A673 (cell line): ENCODE measurements at places on chromosomes 5 and 9. TPM values are rescaled to one million over a fixed set of nuclear protein-coding genes. Genes with fewer than 3 reads are reported as not detected.

DNA sequence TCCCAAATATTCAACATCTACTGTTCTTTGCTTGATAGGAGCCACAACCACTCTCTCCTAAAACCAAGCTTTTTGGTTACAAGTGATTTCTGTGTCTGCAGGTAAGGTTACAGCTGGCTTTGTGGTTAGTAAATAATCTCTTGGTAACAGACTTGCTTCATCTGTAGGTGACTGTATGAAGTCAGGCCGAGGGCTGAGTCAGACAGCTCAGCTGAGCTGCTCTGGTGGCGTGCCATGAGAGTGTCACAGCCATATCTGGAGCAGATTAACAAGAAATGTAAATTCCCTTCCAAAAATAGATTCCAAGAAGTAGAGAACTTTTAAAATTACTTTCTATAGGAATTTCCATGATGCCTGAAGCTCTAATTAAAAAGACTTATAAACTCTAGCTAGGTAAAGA is 23.7 kb upstream of the TAS2R1 start:
- DNase-seq: no peak

DNA sequence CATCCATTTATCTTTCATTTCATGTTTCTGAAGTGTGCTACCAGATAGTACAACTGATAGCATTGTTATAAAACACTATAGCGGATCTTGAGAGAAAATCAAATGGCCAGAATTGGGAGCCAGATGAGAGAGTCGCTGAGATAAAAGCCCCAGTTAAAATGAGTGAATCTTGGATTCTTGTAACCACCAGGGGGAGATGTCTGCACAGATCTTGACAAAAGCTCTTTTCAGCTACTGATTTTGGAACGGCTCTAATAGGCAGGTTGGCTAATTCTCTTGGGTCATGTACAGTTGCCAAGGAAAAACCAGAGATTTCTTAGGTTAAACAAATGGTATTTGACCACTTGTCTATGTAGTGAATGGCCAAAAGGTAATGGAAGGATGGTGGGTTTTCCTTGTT is 21.7 kb downstream of the F2RL2 start:
- peak; percentile 85 for DNase-seq

GRCh38 chr5:173858670-173859407 is 29.3 kb upstream of the CPEB4 start:
- no peak for DNase-seq

DNA sequence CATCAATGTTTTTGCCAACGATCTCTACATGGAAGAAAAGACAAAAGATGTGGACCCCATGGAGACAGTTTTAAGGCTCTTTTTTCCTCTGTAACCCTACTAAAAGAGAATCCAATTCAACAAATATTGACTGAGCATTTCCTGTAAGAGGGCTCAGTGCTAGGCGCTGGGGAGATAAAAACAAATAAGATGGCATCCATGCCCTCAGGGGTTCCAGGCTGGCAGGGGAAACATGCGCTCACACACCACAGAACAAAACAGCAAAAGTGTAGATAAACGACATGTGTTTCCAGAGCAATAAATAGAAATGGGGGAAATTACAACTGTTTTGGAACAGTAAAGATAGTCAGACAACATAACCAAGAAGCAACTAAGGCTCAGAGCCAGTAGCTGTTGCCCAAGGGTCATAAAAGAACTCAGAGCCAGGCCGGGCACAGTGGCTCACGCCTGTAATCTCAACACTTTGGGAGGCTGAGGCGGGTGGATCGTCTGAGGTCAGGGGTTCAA is 25.2 kb downstream of the ZNF608 start:
- DNase-seq: no peak

DNA sequence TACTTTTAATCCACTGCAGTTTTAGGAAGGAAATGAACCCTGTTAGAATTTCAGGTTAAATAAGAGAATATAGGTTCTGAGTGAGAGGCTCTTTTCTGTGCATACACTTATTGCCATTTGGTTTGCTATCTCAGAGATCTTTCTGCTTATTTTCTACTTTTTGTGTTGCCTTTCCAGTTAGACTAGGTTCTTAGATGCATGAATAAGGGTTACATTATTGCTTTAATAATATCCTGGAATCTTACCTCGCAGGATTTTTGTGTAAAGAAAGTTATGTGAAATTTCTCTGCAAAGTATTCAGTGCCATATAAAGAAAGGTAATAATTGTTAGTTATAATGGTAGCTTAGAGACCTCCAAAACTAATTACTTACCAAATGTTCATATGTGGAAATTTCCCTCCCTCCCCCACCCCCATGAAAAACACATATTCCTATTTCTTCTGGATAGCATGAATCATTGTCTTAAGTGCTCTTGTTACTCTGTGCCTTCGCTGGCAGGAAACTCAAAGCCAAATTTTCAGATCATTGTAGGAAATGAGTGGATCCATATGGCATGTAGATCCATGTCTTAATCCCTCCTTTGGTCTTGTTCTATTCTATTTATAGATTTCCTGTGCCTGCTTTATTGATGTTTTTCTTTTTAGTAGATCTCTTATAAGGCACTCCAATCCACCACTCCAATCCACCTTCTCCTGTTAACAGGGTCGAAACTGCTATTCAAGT is 2.7 kb upstream of the APBA1 start:
- peak; percentile 64 for DNase-seq

DNA sequence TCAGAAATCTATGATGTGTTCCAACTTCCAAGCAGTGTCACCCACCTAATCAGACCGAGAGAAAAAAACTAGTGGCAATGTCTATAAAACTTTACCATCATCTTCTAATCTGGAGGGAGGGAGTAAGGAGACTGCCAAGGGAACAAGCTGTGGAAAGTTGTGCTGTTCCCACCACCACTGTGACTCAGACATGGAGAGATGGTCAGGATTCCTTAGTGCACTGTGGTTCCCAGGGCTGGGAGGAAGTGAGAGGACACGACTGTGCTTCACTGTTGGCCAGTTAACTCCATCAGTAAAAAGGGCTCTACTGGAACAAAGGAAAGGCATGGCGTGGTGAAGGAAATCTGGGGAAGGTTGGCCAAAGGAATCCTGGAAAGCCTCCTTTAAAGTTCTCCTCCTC is 18.8 kb downstream of the TICAM2 start:
- DNase-seq: no peak

DNA sequence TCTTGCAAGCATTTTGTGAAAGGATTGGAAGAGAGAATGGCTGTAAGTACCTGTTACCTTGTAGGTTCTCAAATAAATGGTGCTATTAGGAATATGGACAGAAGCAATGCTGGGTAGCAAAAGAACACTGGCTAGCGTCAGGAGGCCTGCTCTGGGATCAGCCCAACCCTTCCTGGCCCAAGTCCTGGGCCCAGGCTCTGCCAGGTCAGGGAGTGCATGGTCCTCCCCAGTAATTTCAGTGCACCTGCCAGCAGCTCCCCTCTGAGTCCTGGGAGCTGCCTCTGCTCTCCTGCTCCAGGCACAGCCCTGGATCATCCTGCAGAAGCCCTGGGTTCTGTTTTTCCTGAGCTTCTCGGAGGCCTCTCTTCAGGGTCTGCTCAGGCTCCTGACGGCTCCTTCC is 89.5 kb upstream of the ARAP3 start:
- no peak for DNase-seq

DNA sequence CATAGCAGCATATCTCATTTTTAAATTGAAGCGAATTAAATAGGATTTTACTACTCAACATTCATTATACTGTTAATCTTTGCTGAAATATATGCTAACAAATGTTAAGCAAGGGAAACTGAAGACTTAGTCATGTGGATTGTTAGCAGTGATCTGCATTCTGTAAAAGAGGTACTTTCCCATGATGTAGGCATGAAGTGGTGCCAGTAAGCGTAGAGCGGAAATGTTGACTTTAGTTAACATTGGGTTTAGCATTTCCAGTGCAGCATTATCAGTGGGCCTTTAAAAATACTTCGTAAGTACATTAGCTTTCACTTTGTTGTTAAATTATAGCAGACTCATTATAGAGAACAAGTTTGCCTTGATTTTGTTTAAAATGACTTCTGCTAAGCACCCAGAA is 130.3 kb downstream of the CDC42SE2 start:
- DNase-seq: no peak

GRCh38 chr5:149274939-149275338 is 3.3 kb downstream of the AFAP1L1 start:
- DNase-seq: no peak

GRCh38 chr5:68770551-68770950 is 323.3 kb upstream of the SLC30A5 start:
- no peak for DNase-seq

GRCh38 chr5:170104299-170104698 is 1.4 kb upstream of the FOXI1 start:
- no peak for DNase-seq

DNA sequence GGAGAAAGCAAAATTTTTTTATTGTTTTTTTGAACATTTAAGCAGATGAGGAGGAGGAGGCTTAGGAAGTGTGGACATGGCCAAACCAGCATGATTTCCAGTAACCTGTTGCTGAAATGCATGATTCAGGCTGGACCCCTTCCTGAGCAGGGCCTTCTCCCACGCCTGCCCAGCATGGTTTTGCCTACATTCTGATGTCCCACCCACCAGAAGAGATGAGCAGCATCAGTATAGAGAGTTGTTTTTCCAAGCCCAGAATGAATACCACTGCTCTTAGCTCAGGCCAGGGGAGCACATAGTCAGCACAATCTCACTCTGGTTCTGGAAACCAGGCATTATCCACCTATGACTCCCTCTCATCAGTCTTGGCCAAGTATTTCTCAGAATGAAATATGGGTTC is 90.1 kb downstream of the PAPPA start:
- no peak for DNase-seq

DNA sequence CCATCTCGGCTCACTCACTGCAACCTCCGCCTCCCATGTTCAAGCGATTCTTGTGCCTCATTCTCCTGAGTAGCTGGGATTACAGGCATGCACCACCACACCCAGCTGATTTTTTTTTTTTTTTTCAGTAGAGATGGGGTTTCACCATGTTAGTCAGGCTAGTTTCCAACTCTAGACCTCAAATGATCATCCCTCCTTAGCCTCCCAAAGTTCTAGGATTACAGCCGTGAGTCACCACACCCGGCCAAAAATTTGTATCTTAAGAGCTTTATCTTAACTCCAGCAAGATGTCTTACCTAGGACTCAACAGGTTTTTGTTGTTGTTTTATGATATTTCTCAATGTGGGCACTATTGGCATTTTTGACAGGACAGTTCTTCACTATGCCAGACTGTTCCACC is 27.9 kb downstream of the LYRM7 start:
- no peak for DNase-seq

DNA sequence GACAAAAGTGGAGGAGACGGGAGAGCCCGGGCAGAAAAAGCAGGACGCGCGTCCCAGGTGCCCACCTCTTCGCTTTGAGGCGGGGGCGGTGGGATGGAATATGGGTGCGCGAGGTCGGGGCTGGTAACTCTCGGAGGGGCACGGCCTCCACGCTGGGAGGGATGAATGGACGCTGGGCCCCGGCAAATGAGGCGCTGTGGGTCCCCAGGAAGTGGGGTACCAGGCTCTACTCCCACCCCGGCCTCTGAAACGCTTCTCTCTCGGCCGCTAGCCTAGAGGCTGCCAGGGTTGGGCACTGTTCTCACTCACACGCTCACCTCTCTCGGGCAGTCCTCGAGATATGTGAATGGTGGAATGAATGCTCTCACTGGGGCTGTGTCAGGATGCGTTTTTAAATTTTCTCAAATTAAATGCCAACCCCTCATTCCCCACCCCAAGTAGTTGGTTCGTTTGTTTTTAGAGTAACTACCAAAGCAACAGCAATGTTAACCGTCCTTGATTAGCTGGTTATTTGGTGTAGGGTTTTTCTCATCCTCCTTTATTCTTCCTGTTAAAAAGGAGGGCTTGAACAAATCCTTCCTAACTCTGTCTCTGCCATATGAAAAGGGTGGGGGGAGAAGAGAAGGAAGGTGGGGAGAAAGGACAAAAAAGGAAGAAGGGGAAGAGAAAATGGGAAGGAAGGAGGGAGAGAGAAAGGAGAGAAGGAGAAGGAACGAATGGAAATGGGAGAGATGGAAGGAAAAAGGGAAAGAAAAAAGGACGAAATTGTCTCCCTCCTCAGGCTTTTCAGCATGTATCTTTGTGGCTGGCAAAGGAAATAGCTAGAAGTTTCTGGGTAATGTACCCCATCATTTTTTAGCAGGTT is 1.3 kb upstream of the EBF1 start:
- DNase-seq: no peak

GRCh38 chr9:128163523-128164306 is 3.6 kb downstream of the BBLN start:
- DNase-seq: no peak

DNA sequence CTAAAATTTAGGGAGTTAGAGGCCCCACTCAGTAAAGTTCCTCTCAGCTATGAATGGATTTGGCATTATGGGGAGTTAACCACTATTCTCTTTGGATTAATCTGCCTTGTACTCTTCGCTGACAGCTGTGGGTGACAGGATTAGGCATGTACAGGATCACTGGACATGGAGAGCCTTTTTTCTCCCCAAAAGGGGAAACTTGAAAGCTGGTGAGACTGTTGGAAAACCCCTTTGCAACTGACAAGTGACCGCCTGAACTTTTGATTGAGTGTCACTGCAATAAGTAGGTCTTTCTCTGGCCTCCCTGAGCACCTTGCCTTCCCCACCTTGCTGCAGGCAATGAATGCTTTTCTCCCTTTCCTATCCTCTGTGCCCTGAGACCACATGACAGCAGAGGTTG is 68.3 kb downstream of the ERP44 start:
- no peak for DNase-seq

DNA sequence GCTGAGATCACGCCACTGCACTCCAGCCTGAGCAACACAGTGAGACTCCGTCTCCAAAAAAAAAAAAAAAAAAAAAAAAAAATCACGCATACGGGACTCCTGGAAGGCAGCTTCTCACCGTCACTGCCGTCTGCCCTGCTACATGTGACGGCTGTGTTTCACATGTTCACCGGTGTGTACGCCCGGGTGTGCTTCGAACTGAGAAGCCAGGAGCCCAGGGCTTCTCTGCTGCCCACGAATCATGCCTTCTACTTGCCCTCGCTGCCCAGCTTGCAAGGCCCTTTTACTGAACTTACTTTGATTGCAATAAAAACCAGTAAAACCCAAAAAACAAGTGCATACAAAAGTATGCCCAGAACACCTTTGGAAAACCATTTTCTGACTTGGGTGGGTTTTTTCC is 5.8 kb upstream of the NKD2 start:
- no peak for DNase-seq

The TAF11L5 gene
- total RNA-seq: 1.4 and 1.7 TPM in 2 replicates

The BDP1 gene
- 71.1 and 73.5 TPM in 2 replicates for total RNA-seq

The GLRA1 gene
- total RNA-seq: not detected in 2 replicates

The PCDHGA11 gene
- total RNA-seq: 34.9 and 35.5 TPM in 2 replicates

The HEMGN gene
- total RNA-seq: not detected in 2 replicates

The PROB1 gene
- 0.82 and 1.0 TPM in 2 replicates for total RNA-seq

The RORB gene
- 0.02 TPM in 1 of 2 replicates, not detected in the other for total RNA-seq
